ENCODE measurements at places on chromosomes 12 and 14. TPM values are rescaled to one million over a fixed set of nuclear protein-coding genes. Genes with fewer than 3 reads are reported as not detected.

- peak; percentile 49 for DNase-seq
These were observed 21.4 kb downstream of the ACVR1B start for GRCh38 chr12:51972849-51973273.

- no peak for DNase-seq
These were observed 599 bp downstream of the PAPLN start for GRCh38 chr14:73237786-73238423.

- no peak for DNase-seq
These were observed 15.4 kb upstream of the NIN start for GRCh38 chr14:50846226-50846880.

GRCh38 chr12:93061473-93062419 is 132.7 kb upstream of the EEA1 start:
- peak; percentile 87 for DNase-seq

DNA sequence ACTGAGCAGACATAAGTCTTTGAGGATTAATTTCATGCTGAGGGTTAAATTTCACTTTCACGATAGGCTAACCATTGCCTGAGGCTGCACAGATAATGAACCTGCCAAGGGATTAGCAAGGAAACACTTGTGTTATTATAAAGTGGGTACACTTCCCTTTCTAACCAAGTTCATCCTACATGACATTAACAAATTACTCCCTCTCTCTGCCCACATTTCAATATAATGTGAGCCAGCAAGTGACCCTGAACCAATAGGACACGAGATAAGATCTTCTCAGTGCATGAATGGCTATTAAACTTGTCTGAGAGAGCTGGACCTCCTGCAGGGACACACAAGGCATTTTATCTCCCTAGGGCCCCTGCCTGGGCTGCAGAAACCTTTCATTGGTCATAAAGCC is 173.5 kb downstream of the PAX9 start:
- no peak for DNase-seq

DNA sequence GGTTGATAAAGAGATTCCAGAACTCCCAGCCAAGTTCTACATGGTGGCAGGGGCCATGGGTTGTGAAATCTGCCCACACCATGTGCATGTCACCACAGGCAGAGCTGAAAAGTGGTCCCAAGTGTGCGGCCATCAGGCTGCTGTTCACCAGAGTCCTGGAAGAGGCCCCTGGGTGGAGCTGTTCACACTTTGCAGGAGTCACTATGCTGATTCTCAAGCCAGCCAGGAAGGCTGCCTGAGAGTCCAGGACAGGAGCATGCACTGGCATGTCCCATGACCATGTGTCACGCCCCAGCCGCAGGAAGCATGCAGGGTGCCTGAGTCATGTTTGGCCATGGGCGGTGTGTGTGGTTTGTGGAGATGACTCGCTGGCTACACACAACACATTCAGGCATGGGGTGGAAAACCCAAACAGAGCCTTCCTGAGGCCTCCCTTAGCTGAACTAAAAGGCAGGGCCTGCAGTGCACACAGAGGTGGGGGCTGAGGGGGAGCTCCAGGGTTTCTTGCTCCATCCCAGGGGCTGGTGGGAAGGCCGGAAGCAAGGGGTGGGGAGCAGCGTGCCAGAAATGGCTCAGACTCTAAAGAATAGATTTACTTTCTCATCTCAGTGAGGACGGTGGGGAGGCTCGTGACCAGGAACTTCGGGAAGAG is 19.4 kb downstream of the ABCB9 start:
- DNase-seq, result peak; percentile 48

The TRHDE gene
- polyA plus RNA-seq, result 0.41 TPM

The RNASE13 gene
- 0.14 TPM for polyA plus RNA-seq

- DNase-seq, result no peak
These were observed 18.8 kb upstream of the RAP1B start for GRCh38 chr12:68591734-68592418.

DNA sequence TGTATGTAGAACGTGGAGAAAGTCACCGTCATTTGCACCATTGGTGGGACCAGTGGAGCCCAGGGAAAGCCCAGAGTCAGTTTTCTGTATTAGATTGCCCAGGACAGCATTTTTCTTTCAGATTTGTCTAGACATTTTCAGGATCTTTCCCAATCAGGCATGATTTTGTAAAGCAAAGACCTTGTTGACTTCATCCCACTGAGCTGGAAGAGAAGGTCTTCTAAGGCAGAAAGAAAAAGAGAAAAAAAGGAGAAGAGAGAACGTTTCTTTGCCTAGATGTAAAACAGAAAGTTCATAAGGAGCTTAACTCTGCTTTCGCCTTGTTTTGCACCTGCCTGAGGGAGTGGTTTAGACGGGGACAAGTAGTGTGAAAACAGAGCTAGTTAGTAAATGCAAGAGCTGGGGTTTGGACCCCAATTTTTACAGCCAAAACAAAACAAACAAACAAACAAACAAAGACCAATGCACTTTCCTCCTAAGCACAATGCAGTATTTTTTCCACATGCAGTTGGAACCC is 273.1 kb downstream of the ZFP36L1 start:
- DNase-seq, result peak; percentile 52

DNA sequence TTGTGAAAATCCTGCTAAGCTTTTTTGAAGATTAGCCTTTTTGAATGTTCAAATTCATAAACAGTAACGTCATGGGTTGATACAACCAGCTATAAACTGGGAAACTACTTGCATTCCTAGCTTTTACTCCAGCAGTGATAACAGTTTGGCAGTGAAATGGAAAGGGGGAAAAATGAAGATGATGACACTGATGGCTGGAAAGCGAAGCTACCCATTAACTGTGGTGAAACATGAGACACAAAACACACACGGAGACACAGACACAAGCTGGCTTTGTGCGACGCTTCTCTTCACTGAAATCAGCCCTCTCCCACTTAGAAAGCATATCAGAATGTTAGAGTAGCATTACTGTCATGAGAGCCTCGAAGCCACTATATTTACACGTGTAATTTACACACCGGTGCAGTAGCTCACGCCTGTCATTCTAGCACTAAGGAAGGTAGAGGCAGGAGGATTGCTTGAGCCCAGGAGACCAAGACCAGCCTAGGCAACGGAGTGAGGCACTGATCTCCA is 15.7 kb downstream of the VPS37B start:
- peak; percentile 46 for DNase-seq

GRCh38 chr12:79422060-79422812 is 268.5 kb downstream of the PAWR start:
- no peak for DNase-seq

The EPYC gene
- 0.25 TPM for polyA plus RNA-seq

GRCh38 chr12:62731055-62731820 is 203.7 kb downstream of the PPM1H start:
- DNase-seq, result peak; percentile 50

The CCDC197 gene
- polyA plus RNA-seq, result not detected

DNA sequence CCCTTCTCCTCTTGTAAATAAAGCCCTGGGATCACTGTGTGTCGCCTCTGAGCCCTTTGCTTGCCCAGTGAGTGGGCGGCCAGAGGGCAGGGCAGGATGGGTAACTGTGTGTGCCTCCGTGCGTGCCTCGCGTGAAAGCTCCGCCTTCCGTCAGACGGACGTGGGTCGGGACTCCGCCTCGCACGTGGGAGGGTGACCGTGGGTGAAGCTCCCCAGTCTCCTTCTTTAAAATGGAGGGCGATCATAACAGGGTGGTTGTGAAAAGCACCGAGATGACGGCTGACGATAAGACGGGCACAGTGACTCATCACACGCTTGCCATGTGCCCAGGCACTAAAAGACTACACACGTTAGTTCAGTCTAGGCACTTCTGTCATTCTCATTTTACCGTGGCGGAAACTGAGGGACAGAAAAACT is 9.2 kb downstream of the PHB2 start:
- DNase-seq, result no peak

DNA sequence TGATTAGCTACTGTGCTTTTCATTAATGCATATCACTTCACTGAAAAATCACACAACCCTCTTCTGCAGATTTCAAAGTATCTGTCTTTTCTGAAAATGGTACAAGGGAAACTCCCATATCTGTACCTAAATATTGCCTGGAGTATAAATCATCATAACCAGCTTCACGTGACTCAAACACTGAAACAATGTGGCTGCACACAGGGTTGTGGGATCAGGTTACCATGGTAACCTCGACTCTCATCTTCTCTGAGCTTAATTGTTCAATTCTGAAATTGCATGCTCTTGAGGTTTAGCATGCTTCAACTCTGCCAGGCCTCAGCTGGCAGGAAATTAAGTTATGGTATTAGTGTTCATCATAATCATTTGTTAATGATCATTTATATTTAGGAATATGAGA is 77.5 kb upstream of the CPSF6 start:
- no peak for DNase-seq

The SSPN gene
- 71.5 TPM for polyA plus RNA-seq

GRCh38 chr14:26984311-26985177 is 386.7 kb upstream of the NOVA1 start:
- DNase-seq, result peak; percentile 67

DNA sequence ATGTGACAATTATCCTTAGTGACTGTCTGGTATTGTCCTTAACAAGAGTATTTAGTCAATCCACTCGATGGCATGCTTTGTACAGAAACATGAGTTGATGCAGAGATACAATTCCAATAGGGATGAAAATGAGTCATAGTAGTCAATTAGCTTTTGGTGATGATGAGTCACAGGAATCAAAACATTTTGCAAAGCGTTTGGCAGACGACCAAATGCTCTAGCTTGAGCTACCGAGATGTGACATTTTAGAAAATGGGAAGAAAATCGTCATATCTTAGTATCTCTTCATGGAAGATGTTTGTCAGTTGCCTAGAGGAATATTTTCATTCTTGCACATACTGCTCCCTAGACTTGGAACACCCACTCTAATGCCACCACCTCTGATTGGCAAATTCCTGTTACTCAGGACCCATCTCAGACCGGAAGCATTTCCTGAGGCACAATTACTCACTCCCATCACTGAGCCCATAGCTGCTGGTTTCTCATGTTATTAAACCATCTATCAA is 95.0 kb downstream of the LMNTD1 start:
- DNase-seq, result peak; percentile 26

- peak; percentile 10 for DNase-seq
These were observed 335.1 kb downstream of the GPHN start for GRCh38 chr14:66842911-66843512.

DNA sequence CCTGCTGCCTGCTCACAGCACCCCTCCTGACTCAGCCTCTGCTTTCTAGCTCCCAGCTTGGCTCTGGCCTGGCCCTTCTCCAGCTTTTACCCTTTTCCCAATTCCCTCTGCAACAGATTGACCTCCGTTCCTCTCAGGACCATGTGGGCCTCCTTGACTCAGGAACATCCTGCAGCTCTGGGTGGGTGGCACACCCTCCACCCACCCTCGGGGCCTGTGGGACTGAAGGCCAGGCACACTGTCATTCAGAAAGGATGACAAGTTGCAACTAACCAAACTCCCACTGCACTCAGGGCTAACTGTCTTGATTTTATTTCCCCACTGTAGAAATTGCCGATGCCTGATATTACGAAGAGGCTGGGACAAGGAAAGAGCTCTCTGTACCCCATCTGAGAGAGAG is 59.4 kb downstream of the HELB start:
- no peak for DNase-seq

The CPNE6 gene
- polyA plus RNA-seq, result 0.23 TPM

The C1QL4 gene
- 0.12 TPM for polyA plus RNA-seq

The MUCL1 gene
- polyA plus RNA-seq, result not detected

The KRT5 gene
- polyA plus RNA-seq, result 0.31 TPM

The DDN gene
- 30.4 TPM for polyA plus RNA-seq

GRCh38 chr12:116365606-116366455 is 88.3 kb upstream of the MED13L start:
- no peak for DNase-seq

DNA sequence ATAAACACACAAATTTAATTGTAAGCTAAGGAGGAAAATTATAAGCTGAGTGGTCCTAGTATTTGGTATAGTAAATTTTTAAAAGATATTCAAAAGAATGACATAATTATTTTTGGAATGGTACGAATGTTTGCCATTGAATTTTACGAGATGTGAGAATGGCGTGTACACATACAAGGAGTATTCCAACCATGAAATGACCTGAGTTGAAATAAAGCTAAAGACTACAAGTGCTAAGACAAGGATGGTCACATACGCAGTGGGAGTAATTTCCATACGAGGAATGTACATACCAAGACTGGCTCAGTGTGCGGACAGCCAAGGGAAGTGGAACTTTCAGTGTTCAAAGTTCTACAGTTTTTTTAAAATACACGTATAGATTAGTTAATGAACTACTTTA is 21.1 kb upstream of the ETV6 start:
- no peak for DNase-seq

GRCh38 chr14:80136358-80136757 is 74.9 kb downstream of the DIO2 start:
- no peak for DNase-seq

- DNase-seq, result no peak
These were observed 24.0 kb downstream of the ITGA7 start for GRCh38 chr12:55683676-55684075.

DNA sequence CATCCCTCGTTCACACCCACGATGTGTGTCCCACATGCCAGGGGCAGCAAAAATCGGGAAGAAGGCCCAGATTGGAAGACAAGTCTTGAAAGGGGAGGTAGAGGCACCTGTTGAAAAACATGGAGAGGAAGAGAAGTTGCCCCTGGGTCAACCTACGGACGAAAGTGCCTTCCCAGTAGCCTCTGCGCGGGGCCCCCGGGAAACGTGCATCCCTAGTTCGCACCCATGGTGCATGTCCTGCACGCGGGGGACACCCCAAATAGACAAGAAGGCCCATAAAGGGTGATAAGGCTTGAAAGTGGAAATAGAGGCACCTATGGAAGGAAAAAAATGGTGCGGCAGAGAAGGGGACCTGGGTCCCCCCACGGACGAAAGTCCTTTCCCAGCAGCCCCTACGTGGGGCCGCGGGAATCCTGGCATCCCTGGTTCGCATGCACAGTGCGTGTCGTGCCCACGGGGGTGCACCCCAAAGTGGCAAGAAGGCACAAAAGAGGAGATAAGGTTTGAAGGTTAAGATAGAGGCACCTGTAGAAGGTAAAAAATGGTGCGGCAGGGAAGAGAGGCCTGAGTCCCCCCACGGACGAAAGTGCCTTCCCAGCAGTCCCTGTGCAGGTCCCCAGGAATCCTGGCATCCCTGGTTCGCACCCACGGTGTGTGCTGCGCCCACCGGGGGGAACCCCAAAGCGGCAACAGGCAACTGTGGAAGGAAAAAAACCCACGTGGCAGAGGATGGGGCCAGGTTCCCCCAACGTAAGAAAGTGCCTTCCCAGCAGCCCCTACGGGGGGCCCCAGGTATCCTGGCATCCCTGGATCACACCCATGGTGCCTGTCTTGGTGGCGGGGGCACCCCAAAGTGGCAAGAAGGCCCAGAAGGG is 278.3 kb downstream of the ALG10 start:
- DNase-seq, result no peak

The E2F7 gene
- polyA plus RNA-seq, result 3.2 TPM

The ASCL1 gene
- not detected for polyA plus RNA-seq

The KCNK10 gene
- not detected for polyA plus RNA-seq

The KRT77 gene
- 0.08 TPM for polyA plus RNA-seq
